DND-41 (cell line): ENCODE measurements at places on chromosomes 16 and 17.

DNA sequence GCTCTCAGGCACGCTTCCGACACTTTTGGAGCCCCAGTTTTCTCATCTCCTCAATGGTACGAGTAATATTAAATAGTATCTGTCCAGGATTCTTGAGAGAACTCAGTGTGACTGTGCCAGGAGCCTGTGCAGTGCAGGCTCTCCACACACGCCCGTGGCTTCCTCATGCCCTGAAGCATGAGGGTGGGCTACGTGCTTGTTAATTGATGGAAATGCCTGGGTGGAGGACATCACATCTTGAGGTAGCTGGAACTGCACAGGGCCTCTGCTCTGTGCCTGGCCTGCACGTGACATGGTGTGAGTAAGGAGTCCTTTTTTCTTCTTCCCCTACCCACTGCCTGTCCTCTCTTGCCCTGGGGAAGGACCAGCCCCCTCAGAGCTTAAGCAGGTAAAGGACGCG is 43.1 kb upstream of the LHX1 start:
- no peak for DNase-seq

- DNase-seq, result no peak
Observed at GRCh38 chr16:58863042-58863441, 128.9 kb upstream of the GOT2 start.

- DNase-seq, result no peak
Observed at GRCh38 chr16:10088380-10088793, 93.8 kb downstream of the GRIN2A start.

DNA sequence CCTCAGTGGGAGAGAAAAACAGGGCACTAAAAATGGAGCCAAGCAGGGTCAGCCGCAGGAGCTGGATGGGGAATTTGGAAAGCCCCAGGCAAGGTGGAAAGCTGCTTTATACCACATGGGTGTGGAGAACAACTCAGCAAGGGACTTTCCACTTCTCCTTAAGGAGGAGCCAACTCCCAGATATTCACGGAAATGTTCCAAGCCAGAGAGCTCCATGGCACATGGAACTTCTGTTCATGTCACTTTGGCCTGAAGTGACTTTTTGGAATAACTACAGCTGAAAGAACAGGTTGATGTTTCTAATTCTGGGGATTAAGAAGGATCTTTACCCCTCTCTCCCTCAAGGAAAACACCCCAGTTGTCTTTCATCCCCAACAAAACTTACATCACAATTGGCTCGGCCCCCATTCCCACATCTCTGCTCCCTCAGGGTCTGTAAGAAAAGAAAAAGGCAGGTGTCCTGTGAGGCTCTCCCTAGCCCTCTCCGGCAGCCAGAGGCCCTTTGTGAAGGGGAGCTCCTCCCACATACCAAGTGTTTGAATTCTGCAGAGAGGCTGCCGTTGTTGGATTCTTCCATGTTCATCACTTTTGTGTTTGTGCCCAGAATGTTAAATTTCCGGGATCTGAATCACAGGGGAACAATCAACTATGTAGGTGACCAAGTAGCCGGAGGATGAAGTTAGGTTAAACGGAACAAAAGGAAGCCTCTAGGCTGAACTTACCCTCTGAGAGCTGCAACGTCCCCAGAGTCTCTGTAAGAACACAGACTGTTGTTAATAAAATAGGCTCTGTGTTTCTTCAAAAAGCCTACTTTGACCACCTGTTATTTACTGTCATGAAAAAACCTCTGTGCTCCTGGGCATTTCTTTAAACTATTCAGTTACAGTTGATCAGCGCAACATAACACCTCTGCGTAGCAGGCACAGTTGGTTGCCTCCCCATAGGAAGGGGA is 41.0 kb downstream of the STAT5A start:
- no peak for DNase-seq

GRCh38 chr16:65123396-65124211 is 1.7 kb upstream of the CDH11 start:
- no peak for DNase-seq

GRCh38 chr16:55393991-55394390 is 70.0 kb downstream of the IRX6 start:
- DNase-seq, result no peak

DNA sequence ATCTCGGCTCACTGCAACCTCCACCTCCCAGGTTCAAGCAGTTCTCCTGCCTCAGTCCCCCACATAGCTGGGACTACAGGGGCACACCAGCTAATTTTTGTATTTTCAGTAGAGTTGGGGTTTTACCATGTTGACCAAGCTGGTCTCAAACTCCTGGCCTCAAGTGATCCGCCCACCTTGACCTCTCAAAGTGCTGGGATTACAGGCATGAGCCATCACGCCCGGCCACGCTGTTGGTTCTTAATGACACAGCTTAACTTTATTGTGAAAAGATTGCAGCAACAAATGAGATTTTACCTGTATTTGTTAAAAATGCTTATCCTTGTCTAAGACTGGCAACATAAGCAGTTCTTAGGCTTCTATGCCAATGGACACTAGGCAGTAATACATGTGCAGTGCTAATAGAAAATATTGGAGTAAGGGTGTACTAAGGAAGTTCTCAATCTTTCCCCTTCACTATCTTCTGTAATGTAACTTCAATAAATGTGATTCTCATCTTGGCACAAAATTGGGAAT is 2.9 kb downstream of the UBB start:
- DNase-seq, result no peak

DNA sequence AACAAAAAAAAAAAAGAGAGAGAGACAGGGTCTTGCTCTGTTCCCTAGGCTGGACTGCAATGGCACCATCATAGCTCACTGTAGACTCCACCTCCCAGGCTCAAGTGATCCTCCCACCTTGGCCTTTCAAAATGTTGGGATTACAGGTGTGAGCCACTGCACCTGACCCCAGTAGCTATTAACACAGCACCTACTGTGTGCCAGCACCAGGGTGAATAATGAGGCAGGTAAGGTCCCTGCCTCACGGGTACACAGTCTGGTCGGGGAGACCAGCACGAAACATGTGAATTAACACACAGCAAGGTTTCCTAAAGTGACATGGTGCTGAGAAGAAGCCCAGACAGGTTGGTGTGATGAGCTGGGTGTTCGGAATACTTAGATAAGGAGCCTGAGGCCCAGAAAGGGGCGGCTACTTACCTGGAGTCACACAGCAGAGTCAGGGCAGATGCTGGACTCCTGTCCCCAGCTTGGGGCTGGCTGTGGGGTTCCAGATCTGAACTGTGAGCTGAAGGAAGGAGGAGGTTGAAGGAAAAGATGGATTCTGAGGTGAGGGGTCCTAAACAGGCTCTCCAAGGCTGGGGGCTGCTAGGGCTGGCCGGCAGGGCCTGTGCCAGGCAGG is 10.5 kb upstream of the FBXL19 start:
- DNase-seq, result no peak

GRCh38 chr16:264440-264951 is 11.2 kb downstream of the RGS11 start:
- DNase-seq, result no peak

GRCh38 chr16:3787924-3788661 is 70.8 kb upstream of the TRAP1 start:
- no peak for DNase-seq

DNA sequence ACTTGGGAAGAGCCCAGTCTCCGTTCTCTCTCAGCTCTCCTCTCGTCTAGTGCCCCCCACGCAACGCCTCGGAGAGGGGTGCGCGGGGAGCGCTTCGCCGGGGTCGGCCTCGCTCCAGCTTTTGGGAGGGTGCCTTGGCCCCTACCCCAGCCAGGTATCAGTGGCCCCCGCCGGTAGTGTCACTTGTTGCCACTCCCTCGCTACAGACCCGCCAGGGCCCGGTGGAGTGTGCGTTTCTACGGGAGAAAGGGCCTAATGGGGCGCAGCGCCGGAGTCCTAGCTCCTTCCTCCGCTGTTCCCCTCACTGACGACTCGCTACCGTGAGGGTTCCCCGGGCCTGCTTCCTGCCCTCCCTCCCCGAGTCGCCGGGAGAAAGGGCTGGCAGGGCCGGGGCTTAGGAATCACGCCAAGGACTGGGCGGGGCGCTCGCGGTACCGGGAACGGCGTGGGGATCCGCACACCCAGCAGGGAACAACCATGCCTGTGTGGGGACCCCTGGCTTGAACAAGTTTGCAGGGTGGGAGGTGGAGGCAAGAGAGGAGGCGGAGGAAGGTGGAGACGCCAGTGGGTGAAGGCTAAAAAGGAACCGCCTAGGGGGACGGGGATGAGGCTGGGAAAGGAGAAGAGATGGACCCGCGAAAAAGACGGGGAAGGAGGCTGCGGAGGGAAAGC is 997 bp upstream of the CDH11 start:
- DNase-seq, result no peak
